Activated CD4-positive, alpha-beta T cell treated with anti-CD3 and anti-CD28 coated beads, Interleukin-2, amount 10 ng/mL, durations not matched to agents 7 days and 5 days (primary cell): ENCODE measurements at places on chromosomes 4 and X. TPM values are rescaled to one million over a fixed set of nuclear protein-coding genes. Genes with fewer than 3 reads are reported as not detected.

GRCh38 chr4:115215935-115216334 is 102.5 kb upstream of the NDST4 start:
- no peak for DNase-seq

DNA sequence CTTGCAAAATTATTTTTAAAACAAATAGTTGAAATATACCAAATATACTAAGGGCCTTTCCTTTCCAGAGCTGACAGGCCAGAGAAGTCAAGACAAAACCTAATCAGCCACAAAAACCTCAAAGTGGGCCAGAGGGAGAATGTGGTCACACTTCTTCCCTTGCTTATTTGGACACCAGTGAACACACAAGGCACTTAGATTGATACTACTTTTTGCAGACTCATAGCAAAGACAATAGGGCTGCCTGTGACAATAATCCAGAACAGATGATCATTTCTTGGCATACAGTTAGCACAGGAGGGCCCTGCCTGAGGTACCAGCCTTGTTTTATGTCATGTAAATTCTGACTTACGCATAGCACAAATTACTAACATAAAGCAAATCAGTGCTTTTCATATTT is 215.7 kb upstream of the NEIL3 start:
- DNase-seq = no peak

DNA sequence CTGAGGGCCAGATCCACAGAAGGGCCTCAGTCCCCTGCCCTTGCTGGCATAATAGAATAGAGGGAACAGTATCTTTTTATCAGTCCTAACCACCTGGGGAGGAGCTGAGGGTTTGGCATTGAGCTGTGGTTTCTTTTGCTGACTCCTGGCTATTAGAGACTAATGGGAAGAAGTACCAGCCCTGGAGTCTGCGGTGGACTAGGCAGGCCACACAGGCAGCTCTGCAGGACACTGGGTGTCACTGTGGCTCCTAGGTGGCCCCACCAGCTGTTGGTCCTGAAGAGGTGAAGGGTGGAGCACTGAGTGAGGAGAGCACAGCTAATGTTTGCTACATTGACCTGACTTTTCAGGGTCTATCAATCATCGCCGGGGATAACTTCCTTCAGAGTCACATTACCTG is 52.8 kb upstream of the GPC4 start:
- no peak for DNase-seq

DNA sequence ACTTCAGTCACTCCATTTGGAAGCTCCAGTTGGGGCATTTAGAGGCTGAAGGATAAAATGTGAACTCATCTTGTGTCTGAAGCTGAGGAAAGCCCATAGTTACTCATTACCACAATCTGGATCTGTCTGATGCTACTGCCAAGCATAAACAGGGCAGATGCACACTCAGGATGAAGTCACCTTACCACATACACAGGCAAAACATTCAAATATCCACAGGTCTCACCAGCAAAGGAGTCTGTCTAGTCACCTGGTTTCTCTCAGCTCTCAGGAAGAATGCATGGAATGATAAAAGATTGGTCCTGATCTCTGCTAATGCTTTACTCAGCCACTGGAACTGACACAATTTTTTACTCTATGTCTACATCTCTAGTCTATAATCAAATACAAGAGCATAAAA is 13.0 kb upstream of the ODAPH start:
- no peak for DNase-seq

- DNase-seq = peak; percentile 24
Measured at GRCh38 chr4:112517067-112517634, 1.2 kb upstream of the NEUROG2 start.

DNA sequence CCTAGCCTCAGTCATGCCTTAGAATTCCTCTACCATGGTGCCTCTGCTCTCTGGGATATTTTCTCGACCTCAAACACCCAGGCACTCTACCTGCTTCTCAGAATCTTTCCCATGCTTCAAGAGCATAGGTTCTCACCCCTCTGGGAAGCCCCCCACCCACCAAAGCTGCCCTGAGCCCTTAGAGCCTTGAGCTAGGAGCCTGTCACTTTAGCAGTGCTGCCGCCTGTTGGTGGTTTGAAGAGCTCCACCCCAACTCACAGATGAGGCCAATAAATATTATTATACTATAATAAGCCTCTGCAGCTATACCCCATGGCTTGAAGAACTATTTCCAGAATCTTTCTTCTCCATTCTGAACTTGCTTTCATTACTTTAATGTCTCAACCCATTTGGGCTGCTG is 109.7 kb downstream of the RTL5 start:
- DNase-seq = no peak

RBM10 gene
- 59.0 TPM for total RNA-seq

MAGEE2 gene
- not detected for total RNA-seq

ZCCHC18 gene
- 0.64 TPM for total RNA-seq

CENPVL2 gene
- total RNA-seq = not detected
